CD4-positive, alpha-beta T cell treated with Interleukin-6 at 100 ng/mL for 8 hours (primary cell): ENCODE measurements at places on chromosomes 7 and 10.

- no peak for DNase-seq
Measured at GRCh38 chr7:91784469-91784868, 96.0 kb downstream of the MTERF1 start.

GRCh38 chr7:132511387-132511786 is 64.9 kb downstream of the PLXNA4 start:
- no peak for DNase-seq

- no peak for DNase-seq
Measured at GRCh38 chr10:113292086-113292485, 260.8 kb upstream of the HABP2 start.

GRCh38 chr7:131109759-131110296 is 217.8 kb upstream of the MKLN1 start:
- peak; percentile 80 for DNase-seq

- DNase-seq: no peak
Measured at GRCh38 chr7:142689439-142690120, 59.7 kb upstream of the PRSS1 start.

DNA sequence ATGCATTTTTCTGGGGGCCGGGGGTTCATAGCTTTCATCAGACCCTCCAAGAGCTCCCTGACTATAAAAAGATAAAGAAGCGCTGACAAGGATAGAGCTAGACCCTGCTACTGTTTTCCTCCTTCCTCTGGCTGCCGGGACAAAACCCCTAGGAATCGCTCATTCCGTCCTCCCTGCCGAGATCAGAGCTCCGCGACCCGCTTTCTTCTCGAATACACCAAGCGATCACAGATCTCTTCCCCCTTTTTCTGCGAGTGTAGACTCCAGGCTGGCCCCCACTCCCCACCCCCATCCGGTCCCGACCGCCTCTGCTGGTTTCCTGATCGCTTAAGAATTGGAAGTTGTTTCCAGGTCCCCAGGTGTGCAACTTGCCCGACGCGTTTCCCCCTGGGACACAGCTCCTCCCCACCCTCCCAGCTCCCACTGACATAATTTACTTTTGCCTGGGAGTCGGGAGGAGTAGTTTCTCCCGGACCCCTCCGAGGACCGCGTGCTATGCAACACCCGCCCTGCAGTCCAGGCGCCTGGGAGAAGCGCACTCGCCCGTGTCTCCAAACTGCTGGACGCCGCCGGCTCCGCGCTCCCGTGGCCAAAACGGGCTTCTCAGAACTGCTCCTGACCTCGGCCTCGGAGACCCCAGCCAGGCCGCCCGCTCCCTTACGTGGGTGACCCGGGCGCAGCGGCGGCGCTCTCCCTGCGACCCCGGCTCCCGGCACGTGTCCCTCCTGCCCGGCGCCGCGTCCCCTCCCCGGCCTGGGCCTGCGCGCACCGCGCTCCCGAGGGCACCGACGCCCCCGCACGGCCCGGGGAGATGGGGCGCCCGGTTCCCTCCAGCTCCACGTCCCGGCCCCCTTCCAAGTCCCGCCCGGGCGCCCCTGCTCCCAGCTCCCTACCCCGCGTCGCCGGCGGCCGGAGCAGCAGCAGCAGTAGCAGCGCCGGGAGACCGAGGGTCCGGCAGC is 552 bp downstream of the IL15RA start:
- peak; percentile 20 for DNase-seq

DNA sequence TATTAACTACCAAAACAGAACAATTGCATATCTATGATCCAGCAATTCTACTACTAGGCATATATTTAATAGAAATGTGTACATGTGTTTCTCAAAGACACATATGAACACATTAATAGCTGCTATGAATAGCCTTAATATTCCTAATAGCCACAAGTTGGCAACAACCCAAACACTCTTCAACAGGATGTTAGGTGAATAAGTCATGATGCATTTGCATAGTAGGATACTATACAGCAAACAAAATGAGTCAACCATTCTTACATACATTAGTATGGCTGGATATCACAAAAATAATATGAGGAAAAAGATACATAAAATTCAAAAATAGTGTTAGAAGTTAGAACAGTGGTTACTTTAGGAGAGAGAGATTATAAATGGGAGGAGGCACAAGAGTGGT is 26.8 kb upstream of the ZNF746 start:
- no peak for DNase-seq

DNA sequence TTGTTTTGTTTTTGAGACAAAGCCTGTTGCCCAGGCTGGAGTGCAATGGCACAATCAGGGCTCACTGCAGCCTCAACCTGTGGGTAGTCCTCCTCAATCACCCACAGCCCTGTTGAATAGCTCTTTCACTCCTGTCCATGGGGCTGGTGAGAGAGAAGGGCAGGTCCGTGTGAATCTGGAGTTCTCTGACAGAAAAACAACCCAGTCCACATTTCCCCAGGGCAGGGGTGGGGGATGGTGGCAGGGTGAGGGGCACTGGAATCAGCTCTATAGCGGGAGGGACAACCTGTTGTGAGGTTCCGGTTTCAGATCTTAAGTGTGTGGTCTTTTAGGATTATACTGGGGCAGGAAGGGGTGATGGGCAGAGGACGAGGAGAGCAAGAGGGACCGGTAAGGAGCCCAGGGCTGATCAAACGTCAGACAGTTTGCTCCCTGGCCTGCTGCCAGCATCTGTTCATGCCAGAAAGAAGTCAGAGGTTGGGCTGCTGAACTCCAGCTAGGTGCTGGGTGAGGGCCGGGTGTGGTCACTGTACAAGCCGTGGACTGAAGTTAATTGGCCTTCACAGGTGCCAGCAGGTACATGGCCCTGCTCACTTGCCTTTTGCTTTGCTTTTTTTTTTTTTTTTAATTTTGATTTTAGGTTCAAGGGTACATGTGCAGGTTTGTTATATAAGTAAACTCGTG is 33.2 kb upstream of the MKRN1 start:
- DNase-seq: no peak

DNA sequence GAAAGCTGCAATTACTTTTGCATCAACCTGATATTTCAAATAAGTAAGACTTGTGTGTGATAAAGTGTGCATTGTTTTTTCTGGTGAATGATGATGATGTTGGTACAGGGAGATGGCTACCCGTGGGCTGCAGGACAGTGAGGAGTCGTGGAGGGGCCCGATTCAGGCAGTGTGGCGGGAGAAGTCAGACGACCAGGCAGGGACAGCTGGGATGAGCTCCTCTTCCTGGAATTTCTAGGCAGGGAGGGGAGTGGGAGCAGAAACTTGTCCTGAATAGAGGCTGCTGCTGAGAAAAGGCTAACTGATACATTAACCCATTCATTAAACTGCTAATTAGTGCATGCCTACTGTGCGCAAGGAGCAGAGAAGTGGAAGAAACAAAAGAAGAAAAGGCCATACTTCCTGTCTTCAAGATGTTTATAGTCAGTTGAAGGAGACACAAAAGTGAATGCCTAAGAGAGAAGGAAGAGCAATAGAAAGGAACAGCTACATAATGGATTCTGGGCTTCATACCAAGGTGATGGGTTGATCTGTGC is 9.3 kb upstream of the GATAD1 start:
- no peak for DNase-seq
